ENCODE measurements at places on chromosomes 4 and X.

DNA sequence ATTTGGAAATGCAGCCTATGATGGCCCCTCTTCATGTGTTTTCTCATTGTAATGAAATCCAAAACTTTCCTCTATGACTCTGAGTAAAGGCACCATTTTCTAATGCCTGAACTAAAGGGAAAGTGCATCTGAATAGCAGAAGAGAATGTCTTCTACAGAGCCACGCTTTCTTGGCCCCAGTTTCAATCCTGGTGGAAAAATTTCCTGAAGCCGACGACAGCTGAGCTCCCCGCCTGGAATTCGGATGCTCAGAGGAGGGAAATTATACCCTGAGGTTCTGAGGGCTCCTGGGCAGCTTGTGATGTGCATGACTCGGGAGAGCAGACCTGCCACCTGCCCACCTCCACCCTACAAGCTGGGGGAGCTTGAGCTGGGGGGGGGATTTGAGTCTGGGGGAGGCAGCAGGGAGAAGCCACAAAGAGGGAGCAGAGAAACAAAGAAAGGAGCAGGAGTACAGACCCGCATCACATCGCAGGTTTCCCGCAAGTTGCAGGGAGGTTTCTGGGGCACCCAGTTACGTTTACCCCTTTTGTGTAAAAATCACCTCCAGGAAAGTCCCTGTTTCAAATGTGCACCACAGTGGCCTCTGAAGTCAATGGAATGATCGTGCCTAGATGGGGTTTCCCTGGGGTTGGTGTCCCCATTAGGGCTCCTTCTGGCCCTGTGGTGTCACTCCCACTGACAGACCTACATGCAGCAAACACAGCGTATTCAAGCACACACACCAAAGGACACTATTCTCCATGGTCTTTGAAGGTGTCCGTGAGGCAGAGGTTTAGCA lies 145.6 kb upstream of the RBPJ start:
- DNase-seq = no peak

DNA sequence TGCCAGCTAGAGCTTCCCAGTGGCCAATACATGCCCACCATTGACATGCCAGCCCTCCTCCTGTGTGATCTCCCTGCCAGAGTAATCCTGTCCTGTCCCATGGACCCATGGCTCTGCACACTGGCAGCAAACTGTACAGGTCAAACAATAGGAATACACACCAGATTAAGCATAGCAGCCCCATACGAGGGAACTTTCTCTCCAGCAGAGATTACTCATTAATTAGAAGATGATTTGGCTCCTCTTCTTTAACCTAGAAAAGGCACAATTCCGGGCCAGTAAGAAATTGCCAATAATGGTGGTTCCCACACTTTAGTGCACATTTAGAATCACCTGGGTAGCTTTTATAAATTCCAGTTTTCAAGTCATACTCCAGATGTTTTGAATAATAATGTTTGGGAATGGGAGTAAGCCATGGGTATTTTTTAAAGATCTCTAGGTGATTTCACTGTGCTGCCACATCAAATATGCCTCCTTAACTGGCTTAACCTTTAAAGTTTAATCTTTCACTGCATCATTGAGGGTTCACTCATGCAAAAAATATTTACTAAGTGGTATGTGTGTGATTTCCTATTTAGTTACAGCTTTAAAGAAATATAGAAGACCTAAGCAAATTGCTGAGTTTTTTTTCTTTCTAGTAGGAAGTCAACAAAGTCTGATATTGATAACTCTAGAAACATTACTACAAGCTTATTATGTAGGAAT lies 277.6 kb upstream of the NWD2 start:
- DNase-seq = no peak

DNA sequence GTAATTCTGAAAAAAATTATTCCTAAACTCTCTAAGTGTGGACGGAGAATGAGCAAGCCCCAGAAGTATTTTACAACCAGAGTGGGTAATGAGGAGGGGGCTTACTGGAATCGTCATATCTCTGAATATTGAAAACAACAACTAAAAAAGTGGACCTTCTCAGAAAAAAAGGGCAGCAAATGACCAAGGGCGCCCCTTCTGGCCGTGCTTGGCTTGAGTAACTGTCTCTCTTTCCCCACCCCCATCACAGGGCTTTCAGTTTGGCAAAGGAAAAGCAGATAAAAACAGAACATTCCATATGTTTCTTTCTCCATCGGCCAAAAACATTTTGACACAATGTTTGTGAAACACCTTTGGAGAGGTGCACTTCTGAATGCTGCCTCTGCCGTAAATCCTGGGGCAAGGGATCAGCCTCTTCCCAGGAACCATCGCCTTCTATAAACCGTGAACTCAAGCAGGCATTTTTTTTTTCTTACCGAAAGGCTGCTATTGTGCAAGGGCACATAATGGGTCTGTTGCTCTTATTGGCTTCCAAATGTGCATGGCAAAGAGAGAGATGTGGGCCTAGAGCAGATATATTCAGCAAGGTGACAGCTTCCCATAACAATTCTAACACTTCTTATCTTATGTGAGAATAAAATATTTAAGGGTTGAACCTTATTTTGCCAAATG lies 115.4 kb downstream of the PARM1 start:
- DNase-seq = no peak

GRCh38 chr4:6894086-6894478 lies 15.5 kb upstream of the TBC1D14 start:
- DNase-seq = no peak

DNA sequence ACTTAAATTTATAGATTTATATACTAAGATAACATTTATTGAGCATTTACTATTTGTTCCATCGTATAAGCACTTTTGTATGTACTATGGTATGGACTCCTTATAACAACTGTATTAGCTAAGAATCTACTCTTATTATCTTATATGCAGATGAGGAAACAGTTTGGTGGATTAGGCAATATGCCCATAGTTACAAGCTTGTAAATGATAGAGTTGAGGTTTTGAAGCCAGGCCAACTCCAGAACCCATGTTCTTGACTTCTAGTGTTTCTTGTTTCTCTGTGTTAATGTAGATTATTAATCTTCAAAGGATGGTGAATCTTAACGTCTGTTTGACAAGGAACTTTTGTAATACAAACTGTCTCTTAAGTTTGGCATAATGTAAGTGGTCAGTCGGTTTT lies 71.3 kb downstream of the STIM2 start:
- no peak for DNase-seq

GRCh38 chrX:3262901-3263300 lies 83.6 kb downstream of the MXRA5 start:
- no peak for DNase-seq

GRCh38 chr4:107509615-107510014 lies 210.4 kb downstream of the PAPSS1 start:
- DNase-seq = no peak

DNA sequence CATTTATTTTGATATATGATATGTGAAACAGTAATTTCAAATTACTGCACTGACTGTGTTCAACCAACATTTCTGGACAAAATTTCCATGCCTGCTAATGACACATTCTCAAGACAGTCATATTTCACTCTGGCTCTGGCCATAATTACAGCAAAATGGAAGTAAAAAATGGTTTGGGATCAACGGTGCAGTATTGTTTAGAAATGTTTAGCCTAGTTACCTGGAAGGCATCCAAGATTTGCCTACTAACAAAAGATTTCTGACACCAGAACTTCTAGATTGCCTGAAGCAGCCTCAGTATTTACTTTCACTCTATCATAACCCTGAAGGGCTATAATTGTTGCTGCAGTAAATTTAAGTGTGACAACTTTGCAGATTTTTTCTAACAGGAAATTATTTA lies 416.3 kb downstream of the PCDH10 start:
- no peak for DNase-seq

DNA sequence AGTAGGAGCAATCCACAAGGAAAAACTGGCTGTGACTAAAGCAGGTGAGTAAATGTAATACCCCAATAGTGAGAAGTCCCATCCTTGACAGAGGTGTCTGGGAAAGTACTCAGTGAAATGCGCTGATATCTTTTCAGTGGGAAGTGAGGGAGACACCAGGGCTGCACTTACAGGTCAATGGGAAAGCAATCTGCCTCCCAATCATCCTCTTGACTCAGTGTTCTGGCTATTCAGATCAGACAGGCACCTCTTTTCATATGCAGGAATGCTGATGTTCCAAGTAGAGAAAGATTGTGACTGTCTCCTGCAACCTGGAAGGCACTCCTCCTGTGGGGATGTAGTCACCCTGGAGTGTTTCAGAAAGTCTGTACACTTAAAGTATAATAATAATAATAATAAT lies 39.9 kb upstream of the SPIN2A start:
- no peak for DNase-seq

- no peak for DNase-seq
Observed at GRCh38 chr4:138555584-138555983, 313.4 kb upstream of the SLC7A11 start.

DNA sequence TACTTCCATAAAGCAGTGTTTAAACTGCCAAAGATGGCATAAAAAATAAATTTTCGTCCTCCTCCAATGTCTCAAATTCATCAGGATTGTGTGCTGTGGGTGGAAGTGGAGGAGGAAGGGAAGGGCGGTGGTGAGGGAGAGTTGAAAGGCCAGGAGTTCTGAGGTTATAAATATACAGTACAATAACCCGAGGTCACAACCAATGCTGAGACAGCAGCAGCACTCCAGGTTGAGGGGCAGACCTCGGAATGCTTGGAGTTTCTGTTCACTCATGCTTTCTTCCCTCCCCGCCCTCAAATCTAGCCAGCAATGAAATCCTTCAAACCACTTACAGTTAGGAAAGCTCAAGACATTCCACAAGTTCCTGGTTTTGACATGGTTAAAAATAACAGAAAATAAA lies 134.0 kb upstream of the SMAD1 start:
- no peak for DNase-seq

DNA sequence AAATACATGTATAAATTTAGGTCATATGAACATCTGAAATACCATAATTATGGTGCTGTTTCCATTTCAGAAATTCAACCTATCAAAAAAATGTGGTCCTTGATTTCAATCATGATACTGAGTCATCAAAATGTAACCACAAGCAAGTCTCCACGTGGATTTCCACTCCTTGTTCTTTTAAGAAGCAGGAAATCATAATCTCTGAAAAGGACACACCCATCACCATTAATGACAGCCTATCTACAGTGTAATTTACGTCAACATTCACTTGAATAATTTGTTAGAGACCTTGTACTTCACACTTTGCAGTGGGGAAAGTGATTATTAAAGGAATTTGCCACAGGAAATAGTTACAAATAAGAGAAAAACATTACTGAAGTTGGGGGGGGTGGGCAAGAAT lies 17.7 kb upstream of the SLC7A11 start:
- DNase-seq = no peak

GRCh38 chr4:158667651-158668198 lies 4.0 kb downstream of the C4orf46 start:
- no peak for DNase-seq

DNA sequence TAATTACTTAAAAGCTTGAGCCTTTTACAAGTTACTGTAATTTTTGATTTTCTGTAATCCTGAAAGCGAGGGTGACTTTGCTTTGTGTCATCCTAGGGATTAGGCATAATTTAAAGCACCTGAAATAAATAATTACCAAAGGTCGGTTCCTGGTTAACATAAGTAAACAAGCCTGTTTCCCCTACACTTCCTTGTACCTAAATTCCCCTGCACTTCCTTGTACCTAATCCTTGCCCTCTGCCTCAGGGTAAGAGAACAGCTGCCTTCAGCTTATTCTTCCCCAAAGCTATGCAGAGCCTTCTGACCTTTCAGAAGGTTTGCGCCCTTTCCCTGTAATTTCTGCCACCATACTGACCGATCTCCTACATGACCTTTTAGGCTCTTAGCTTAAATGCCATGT lies 166.1 kb upstream of the PDE5A start:
- DNase-seq = no peak

GRCh38 chrX:112760697-112761096 lies 79.9 kb downstream of the AMOT start:
- no peak for DNase-seq

- DNase-seq = no peak
Observed at GRCh38 chrX:53050841-53051240, 2.3 kb downstream of the GPR173 start.

GRCh38 chr4:114017120-114017917 lies 37.9 kb upstream of the ARSJ start:
- DNase-seq = no peak

DNA sequence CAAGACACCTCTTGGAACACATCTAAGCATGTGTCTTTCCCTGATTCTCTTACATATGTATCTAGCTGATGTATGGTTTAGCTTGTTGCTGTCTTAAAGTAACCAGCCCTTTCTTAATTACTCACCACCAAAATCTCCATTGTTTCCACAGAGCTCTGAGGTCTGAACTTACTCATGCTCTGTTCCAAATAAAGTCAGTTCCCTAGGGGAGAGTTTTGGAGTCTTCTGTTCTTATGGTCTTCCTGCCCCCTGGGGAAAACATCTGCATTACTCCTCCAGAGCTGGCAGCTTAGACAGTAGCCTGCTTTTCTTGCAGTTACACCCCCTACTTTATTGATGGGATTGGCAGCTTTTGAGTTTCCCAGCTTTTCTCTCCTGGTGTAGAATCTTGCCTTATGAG lies 125.8 kb downstream of the EDA start:
- DNase-seq = no peak

- DNase-seq = no peak
Observed at GRCh38 chr4:185881430-185881829, 69.4 kb upstream of the SORBS2 start.

DNA sequence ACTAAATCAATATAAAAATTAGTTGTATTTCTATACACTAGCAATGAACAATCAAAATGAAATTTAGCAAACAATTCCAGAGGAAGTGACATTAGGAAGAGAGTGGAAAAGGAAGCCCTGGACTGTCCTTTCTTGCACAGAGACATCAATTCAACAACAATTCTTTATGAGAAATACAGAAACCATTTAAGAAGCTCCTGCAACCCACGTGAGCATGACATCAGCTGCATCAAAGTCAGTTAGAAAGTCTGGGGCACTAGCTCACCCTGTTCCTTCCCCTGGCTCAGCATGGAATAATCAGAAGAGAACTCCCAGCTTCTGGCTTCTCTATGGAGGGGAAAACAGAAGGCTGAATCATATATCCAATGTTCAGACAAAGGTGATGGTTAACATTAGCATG lies 48.6 kb upstream of the STARD8 start:
- no peak for DNase-seq

GRCh38 chr4:42531341-42532030 lies 125.4 kb downstream of the ATP8A1 start:
- DNase-seq = no peak

DNA sequence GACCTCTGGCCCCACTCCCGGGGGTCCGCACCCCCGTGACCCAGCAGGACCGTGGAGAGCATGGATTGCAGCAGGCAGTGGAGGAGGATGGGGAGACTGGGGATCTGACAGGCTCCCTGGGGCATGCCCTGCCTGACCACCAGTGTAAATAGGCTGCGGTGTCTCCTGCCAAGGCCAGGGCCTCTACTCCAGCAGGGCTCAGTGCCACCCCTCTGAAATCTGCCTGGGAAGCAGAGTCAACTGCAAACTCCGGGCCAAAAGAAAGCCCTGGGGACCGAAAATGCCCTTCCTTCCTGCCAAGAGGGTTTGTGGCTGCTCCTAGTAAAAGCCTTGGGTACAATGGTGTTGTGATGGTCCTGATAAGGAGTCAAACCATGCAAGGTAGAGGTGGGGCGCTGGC lies 6.4 kb downstream of the ADRA2C start:
- no peak for DNase-seq

All from vagina (tissue), 2 donors.